ENCODE measurements at places on chromosomes 6 and 20.
A peak's percentile ranks its signal among the peaks of the same experiment; 100 is the strongest.

DNA sequence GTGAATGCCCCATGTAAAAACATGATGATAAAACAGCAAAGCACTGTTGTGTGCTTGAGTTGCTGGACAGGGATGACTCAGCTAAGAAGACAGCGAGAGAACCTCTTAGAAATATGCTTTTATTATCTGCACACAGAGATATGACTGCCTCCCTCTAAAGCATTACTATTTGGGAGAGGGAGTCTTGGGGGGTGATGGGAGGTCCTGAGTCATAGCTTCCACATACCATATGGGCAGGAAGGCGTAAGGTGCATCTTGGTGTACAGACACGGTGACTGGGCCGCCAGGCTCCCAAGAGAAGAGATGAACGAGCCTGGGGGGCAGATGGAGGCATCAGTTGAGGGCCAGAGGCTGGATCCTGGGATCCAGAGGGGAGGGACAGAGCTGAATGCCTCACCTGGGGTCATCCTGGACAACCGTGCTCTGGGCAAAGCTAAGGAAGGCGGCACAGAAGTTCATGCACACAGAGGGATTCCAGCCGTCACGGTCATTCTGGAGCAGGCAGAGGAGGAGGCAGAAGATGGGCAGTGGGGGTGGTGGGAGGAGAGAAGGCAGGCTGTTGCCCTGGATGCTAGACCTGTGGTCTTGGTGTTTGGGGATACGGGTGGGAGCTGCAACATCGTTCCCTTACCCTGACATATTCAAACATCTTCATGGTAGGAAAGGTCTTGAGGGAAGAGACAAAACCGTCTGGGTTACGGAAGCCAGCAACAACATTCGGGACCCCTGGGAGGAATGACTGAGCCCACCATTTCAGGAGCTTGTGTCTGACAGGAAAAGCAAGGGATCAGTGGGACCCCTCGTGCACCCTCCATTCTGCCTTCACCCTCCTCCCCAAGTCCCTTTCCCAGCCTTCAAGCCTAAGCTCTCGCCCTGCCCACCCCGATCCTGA is 2.0 kb downstream of the DXO start:
- peak; percentile 25 for DNase-seq

DNA sequence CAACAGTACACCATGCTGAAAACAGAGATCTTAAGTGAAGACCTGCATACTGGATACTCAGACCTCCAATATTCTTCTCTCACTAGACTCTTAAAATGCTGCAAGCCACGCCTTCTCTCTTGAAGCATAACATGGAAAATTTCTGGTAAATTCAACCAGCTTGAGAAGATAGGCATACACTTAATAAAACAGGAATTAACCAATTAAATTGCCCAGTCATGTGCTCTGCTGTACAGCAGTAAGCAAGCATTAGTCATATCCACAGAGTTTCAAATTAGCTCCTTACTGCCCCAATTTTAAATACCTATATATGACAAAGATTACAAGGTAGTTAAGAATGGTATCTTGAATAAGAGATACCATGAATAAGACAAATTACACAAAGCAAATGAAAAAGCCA is 53.8 kb downstream of the C6orf58 start:
- DNase-seq, result peak; percentile 3

- peak; percentile 76 for DNase-seq
Measured at GRCh38 chr6:15927531-15928225, 201.2 kb upstream of the MYLIP start.

DNA sequence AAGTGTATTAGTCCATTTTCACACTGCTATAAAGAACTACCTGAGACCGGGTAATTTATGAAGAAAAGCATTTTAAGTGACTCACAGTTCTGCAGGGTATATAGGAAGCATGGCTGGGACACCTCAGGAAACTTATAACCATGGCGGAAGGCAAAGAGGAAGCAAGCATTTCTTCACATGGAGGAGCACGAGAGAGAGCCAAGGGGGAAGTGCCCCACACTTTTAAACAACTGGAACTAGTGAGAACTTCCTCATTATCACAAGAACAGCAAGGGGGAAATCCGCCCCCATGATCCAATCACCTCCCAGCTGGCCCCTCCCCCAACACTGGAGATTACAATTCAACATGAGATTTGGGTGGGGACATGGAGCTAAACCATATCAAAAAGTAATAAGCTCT is 28.3 kb upstream of the B3GAT2 start:
- DNase-seq, result no peak

DNA sequence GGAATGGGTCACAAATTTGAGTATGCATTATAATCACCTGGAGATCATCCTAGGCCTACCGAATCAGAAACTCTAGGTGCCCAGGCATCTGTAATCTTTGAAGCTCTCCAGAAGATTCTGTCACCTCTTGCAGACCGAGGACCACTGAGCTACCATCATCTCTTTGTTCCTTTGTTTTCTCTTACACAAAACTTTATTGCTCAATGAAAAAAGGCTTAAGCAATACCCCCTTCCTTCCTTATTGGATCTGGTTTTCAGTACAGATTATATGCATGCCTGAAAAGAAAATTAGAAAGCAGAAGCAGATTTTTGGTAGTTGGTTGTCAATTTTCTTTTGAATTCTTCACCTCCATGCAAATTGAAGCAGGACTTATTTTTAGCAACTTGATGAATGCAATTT is 31.3 kb downstream of the STX11 start:
- DNase-seq, result no peak

DNA sequence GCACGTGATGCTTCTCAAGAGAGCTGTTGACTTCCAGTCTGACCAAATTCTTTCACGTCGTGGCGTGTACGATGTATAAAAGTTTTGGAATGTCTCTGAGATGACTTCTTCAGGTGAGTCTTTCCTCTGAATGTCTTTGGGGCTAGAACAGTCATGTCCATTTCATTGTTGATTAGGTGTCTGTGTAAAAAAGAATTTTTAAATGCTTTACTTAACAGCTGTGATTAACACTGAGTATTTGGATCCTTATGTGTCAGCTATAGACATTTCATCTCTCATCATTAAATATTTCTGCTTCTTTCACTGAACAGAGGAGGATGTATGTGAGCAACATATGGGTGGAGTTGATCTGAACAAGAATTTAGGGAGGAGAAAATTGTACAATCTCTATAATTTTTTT is 29.3 kb upstream of the KIF13A start:
- no peak for DNase-seq

DNA sequence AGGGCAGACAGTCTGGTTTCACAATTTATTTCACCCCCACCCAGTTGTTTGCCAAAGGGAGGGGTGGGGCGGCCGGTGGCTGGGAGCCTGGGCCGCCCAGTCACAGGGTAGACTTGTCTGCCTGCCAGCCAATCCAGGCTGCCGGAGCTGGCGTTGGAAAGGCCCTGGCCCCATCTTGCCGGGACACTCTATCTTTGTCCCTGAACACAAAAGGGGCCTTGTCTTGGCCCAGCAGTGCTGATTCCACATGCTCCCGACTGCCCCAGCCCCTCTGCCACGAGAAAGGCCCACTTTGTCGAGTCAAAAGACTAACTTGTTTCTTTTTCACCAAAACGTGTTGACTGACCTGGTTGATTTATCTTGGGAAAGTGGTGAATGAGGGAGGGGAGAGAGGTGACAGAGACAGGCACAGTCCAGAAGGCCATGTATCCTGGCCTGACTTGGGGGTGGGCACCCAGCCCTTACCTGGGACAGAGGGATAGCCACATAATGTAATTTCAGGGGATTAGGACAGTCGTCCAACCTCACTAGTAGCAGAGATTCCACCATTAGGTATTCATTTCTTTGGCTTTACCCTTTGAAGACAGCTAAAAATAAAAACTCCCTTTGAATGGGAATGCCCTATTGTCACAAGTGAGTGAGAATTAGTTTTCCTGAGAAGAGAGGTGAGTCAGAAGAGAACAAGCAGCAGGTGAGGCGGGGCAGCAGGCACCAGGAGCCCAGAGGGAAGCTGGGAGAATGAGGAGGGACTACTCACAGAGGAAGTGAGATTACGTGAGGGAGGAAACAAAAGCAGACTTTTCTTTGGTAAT is 67.0 kb upstream of the SIRPA start:
- DNase-seq, result no peak

GRCh38 chr6:126886106-126886505 is 232.4 kb upstream of the RSPO3 start:
- peak; percentile 13 for DNase-seq

GRCh38 chr20:34922654-34923381 is 32.8 kb downstream of the GSS start:
- peak; percentile 81 for DNase-seq

DNA sequence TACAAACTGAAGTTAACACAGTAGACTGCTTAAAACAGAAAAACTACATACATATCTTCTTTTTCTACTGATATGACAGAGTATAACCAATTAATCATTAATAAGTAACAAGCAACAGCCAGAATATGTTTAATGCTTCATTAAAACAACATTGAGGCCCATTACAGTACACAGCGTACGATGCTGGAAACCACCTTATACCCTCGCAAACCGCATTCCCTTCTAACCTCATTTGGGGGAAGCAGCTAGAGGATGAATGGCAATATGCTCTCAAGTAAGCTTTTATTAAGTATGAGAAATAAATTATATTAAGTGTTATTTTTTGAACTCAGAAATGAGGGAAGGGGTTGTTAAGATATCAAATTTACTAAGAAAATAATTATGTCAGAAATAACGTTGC is 142.4 kb downstream of the GMDS start:
- no peak for DNase-seq

DNA sequence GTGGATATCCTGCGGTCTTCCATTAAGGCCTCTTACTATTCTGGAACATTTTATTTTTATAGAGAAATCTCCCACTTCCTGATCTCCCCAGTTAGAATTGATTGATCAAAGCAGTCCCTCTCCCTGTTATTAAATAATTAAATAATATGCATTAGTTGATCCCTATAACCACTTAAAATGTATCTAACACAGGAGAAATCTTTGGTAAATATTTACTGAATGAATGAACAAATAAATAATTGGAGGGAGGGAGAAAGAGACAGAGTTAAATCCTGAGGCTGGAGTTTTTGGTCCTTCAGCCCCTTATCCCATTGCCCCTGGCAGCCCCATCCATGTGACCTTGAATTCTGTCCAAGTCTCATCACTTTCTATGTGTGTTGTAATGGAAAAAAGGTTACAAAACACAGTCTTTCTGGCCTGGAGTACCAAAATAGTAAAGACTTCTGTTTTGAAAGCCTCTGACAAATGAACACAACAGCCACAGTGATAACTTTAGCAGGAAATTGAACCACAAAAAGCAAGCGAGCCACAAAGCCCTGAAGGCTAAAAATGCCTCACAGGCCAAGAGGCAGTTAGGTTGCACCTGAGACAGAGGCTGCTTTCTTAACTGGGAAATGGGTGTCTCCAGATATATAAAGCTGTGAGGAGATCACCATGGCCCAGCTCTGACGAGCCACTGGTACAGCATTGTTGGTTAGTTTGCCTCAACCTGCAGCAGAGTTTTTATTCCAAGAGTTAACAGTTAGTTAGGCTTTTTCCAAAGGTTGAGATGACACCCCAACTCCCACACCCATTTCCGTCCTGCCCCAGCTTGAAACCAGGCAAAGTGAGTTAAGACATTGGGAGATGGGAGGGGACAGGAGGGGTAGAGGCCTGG is 11.3 kb downstream of the NT5E start:
- DNase-seq, result peak; percentile 58

DNA sequence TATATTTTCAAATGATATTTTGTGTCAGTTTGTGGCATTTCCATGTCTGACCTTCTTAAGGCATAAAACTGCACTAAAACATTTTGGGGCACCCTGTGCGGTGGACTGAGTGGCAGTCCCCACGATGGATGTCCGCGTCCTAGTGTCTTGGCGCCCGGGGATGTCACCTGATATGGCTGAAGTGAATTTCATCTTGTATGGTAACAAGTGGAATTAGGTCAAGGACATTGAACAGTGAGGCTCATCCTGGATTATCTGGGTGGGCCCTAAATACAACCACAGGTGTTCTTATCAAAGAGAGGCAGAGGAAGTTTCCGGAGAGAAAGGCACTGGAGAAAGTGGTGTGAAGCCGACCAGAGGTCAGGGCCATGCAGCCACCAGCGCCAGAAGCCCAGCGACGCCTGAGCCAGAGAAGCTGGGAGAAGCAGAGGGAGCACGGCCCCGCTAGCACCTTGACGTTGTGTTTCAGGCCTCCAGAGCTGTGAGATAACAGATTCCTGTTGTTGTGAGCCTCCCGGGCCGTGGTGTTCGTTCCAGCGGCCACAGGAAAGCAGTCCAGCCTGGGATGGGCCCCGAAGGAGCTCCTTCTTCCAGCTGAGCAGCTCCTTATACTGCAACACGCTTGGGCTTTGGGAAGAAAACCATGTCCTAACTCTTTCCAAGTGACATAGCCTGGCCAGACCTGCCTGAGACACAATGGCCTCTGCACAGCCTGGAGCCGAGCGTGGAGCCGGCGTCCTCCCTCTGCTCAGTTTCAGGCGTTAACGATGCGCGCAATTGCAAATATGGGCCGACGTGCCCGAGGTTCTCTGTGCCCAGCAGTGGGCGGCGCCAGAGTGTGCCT is 22.5 kb downstream of the THBS2 start:
- DNase-seq, result no peak

GRCh38 chr20:9298906-9299305 is 215.5 kb upstream of the LAMP5 start:
- DNase-seq, result no peak

DNA sequence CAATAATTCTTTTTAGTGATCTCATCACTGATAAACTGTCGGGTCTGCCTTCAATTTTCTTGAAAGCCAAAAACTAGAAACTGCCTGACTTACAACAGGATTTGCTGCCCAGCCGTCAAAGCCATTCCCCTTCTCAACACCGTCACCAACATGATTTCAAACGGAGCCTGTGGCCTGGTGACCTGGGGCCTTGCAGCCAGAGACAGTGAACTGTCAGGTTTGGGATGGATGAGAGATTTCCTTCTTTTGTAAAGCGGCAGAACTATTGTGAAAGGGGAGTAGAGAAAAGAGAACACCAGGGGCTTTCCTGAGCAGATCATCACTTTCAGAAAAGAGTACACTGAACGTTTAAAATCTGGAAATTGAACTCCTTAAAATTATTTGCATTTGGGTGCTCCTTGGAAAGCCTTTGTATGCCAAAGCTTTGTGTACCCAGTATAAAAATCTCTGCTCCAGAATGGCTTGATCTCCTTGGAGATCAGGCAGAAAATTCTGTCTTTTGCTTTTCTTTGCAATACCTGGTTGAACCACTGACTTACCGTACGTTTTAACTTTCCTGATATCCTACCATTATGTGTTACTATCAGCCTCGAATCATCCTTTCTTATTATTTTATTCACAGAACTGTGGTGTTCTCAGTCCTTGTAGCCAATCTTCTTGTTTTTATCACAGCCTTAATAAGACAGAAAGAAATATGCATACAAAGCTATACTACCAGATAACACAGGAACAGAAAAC is 125.2 kb downstream of the PACRG start:
- DNase-seq, result no peak

- peak; percentile 48 for DNase-seq
Measured at GRCh38 chr6:153210083-153210482, 79.0 kb upstream of the RGS17 start.

DNA sequence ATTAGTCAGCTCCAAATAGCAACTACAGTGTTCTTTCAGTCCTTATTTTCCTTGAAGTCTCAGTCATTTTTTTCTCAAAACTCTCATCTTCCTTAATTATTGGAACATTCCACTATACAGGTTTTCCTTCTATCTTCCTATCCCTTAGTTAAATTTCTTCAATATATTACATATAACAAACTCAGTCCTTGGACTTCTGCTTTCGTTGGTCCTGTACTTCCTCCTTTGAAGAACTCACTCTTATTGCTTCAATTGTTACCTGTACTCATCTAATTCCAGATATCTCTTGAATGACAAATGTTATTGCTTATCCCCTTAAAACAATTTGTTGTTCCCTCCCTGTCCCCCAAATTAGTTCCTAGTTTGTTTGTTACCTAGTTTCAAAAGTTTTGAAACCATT is 67.7 kb upstream of the NOTCH4 start:
- DNase-seq, result no peak

GRCh38 chr6:155067956-155068615 is 73.0 kb downstream of the TIAM2 start:
- no peak for DNase-seq

Data from fibroblast of skin of right quadriceps (primary cell).